Type B pancreatic cell (in vitro differentiated cells): ENCODE measurements at places on chromosomes 13 and 19. TPM values are rescaled to one million over a fixed set of nuclear protein-coding genes. Genes with fewer than 3 reads are reported as not detected.
A peak's percentile ranks its signal among the peaks of the same experiment; 100 is the strongest.

TUBA3C gene
- not detected in 2 replicates for total RNA-seq

GRCh38 chr13:35764326-35765015, 288.0 kb upstream of the MAB21L1 start:
- H3K27ac ChIP-seq, result no peak overlapping the region
- H3K36me3 ChIP-seq, result no peaks in the 10 kb centered on the region
- H3K4me3 ChIP-seq, result no peak overlapping the region
- no peak for DNase-seq
- no peaks in the 10 kb centered on the region for H3K4me1 ChIP-seq

- peak; percentile 96 for DNase-seq
- H3K27me3 ChIP-seq, result peaks cover 8% of the 10 kb centered on the region
- peak overlapping the region; percentile 77 for H3K27ac ChIP-seq
- peak overlapping the region; percentile 86 for H3K4me3 ChIP-seq
These were observed 19.9 kb downstream of the SBK2 start for GRCh38 chr19:55516878-55517620.

DNA sequence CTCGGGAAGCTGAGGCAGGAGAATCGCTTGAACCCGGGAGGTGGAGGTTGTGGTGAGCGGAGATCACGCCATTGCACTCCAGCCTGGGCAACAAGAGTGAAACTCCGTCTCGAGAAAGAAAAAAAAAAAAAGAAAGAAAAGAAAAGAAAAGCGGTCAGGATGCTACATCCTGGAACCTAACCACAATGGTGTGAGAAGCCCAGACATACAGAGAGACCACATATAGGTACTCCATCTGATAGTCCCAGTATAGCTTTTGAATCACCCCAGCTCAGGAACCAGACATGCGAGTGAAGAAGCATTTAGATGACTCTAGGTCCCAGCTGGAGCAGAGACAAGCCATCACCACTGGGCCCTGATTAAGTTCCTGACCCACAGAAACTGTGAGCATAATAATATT, 3.2 kb downstream of the IFNL1 start:
- H3K36me3 ChIP-seq, result no peaks in the 10 kb centered on the region
- H3K27me3 ChIP-seq, result peaks cover 32% of the 10 kb centered on the region
- no peak overlapping the region for H3K27ac ChIP-seq
- H3K4me1 ChIP-seq, result peaks cover 7% of the 10 kb centered on the region

GRCh38 chr13:48813518-48813917, 159.8 kb downstream of the CYSLTR2 start:
- H3K4me3 ChIP-seq, result no peak overlapping the region
- H3K27ac ChIP-seq, result no peak overlapping the region
- no peaks in the 10 kb centered on the region for H3K36me3 ChIP-seq
- no peaks in the 10 kb centered on the region for H3K27me3 ChIP-seq

ZNF296 gene
- total RNA-seq, result 2.2 and 3.7 TPM in 2 replicates

CATSPERD gene
- 0.41 TPM in 1 of 2 replicates, not detected in the other for total RNA-seq

DNA sequence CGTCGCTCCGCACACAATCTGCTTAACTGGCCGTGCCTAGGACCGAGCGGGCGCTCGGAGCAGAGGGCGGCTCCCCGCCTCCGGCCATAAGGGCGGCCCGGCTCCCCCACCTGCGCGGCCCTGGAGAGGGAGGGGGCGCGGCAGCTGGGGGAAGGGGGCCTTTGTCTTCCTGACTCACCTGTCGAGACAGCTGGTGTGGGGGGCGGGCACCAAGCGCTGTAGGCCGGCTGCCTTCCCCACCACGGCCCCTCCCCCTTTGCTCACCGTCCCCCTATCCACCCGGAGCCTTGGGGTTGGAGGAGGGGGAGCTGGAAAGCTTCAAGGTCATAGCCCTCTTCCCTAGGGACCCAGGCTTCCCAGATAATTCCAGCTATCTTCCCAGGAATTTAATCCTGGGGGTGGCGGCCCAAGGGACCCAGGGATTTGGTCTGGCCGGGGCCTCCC, 1.2 kb downstream of the VASP start:
- H3K36me3 ChIP-seq, result peaks cover 4% of the 10 kb centered on the region
- peak overlapping the region; percentile 81 for H3K27ac ChIP-seq
- peaks cover 10% of the 10 kb centered on the region for H3K4me1 ChIP-seq
- peak overlapping the region; percentile 94 for H3K4me3 ChIP-seq
- no peak for DNase-seq
- peaks cover 12% of the 10 kb centered on the region for H3K27me3 ChIP-seq

MEX3D gene
- 79.0 and 82.0 TPM in 2 replicates for total RNA-seq
